ENCODE measurements at places on chromosomes 13 and 19.

DNA sequence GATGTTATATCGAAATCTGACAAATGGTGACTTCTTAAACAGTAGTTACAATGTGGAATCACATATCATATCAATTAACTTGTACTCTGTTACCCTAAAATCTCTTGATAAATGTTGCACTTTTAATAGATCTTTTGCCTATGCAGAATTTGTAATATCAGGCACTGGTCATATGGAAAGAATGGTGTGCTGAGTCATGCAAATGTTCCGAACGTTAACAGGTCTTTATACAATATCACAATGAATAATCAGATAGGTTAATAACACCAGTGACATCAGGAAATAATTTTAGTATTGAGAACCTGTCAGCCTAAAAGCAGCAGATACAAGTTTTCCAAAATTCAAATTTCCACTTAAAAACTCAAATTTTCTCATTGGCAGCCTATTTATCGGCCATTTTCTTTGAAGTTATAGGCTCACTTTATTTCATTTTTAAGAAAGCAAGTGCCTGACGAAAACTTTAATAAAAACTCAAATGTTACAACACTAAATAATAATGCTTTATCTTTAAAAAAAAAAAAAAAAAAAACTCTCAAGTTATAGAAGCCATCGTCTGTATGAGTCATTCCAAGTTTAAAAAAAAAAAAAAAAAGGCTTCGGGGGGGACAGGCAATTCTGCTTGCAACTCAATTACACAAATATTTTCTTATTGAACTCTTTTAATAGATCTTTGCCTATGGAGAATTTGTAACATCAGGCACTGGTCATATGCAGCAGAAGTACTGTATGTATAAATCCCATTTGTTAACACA is 180.9 kb downstream of the DIAPH3 start:
- DNase-seq: no peak

- no peak for DNase-seq
Measured at GRCh38 chr13:36862002-36862685, 43.1 kb downstream of the RFXAP start.

DNA sequence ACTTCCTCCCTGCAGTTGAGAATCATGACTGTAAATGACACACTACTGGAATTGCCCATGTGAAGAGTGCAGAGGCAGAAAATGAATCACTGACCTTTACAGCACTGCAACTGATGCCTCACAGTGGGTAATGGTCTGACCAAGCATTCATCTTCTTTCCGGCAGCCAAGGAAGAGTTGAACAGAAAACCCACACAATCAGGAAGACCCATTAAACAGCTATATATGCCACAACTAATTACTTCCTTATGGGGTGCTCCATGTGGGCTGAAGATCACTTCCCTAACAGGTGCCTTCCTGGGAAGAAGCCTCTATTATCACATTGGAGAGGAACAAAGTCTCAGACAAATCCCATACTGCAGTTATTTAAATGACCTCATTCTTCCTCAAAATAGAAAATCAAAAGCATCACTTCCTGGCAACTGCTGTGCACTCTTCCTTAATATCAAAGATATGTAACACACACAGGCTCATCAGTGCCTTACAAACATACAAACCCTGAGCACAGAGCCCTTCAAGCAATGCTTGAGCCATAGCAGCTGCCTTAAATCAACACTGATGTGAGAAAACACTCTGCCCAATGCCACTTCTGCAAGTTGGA is 45.8 kb downstream of the RUBCNL start:
- peak; percentile 30 for DNase-seq

DNA sequence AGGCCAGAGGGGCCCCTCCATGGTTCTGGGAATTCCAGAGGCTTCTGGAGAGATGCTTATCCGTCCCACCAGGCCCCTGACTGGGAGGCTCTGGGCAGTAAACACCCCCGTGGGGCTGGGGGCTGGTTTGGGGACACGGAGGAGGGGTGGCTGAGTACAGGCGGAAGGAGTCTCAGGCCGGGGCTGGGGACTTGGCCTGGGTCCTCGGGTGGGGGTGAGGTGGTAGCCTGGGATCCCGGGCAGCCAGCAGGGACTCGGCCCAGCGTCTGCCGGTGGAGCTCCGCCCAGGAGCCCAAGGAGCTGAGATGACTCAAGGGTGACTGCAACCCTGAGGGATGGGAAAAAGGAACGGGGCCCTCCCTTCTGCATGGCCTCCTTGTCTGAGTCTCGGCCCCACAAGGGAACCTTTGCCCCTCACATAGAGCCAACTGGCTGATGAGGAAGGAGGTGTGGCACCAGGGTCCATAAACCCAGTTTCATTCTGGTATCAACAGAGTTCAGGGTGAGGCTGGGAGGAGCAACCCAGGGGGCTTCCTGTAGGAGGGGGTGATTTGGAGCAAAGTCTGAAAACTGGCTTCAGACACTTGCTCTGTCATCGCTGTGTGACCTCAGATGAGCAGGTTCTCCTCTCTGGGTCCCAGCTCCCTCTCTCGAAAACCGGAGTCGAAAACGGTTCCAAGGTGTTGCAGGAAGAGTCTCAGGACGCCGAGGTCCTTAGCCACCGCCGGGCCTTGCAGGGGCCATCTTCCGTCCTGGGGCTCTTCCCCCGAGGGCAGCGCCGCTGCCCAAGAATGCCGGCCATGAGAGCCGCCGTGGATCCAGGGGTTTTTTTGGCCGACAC is 809 bp downstream of the MISP start:
- no peak for DNase-seq

GRCh38 chr19:53461866-53462265 is 5.7 kb upstream of the ZNF813 start:
- DNase-seq: no peak

DNA sequence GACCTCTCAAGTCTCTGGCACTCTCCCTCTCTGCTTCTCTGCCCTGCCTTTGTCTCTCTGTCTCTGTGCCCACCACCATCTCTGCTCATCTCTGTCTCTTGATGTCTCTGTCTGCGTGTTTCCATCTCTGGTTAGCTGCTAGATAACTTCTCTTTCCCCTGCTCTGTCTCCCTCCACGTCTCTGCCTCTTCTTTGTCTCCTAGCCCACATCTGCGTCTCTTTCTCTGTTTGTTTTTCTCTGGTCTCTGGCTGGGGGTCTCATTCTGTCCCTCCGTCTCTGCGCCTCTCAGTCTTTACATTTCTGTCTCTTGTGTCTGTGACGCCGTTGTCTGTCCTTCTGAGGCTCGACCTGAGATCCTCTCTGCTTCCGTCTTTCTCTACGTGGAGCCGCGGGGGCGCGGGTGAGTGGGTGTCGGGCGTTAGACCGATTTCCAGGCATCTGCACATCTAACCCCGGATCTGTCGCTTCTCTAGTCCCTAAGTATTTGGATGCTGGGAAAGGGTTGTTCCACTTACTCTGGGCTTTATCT is 386 bp downstream of the GIPR start:
- peak; percentile 45 for DNase-seq

- DNase-seq: peak; percentile 37
Measured at GRCh38 chr13:99859178-99860177, 112.1 kb downstream of the ZIC5 start.

- DNase-seq: no peak
Measured at GRCh38 chr13:21971662-21972621, 301.1 kb downstream of the FGF9 start.

DNA sequence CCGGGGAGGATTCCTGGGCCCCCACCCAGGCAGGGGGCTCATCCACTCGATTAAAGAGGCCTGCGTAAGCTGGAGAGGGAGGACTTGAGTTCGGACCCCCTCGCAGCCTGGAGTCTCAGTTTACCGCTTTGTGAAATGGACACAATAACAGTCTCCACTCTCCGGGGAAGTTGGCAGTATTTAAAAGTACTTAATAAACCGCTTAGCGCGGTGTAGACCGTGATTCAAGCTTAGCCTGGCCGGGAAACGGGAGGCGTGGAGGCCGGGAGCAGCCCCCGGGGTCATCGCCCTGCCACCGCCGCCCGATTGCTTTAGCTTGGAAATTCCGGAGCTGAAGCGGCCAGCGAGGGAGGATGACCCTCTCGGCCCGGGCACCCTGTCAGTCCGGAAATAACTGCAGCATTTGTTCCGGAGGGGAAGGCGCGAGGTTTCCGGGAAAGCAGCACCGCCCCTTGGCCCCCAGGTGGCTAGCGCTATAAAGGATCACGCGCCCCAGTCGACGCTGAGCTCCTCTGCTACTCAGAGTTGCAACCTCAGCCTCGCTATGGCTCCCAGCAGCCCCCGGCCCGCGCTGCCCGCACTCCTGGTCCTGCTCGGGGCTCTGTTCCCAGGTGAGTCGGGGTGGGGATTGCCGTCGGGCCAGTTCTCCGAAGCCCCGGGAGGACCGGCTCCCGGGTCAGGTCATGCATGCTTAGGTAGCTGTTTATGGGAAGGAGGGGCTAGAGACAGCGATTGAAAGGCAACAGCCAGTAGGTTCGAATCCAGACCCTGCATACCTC is at the start of gene ICAM1:
TSS of gene ICAM1 (plus strand) at position 505 of the 779 bp plus-strand sequence. CDS start at position 545, 40 bp downstream.
- peak; percentile 68 for DNase-seq

DNA sequence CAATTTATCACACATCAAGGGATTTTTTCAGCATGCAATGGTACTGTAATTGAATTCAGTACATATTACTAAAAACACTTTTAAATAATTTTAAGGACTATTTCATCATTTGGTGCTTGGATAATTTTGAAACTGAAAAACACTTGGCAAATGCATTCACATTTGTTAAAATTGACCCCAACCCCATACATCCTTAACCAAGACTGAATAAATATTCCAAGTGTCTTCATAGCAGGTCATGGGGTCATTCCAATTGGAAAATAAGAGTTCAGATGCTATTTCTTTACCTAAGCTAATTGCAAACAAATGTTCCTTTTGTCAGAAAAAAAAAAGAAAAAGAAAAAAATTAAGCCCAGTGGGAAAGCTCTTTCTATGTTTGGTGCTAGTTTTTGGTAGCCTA is 516.4 kb upstream of the SPRY2 start:
- no peak for DNase-seq

- DNase-seq: no peak
Measured at GRCh38 chr19:335486-336066, 9.0 kb downstream of the MIER2 start.

- DNase-seq: no peak
Measured at GRCh38 chr19:55641426-55642152, 787 bp downstream of the ZNF580 start.

- DNase-seq: no peak
Measured at GRCh38 chr19:8251025-8251472, 41.9 kb downstream of the CERS4 start.

DNA sequence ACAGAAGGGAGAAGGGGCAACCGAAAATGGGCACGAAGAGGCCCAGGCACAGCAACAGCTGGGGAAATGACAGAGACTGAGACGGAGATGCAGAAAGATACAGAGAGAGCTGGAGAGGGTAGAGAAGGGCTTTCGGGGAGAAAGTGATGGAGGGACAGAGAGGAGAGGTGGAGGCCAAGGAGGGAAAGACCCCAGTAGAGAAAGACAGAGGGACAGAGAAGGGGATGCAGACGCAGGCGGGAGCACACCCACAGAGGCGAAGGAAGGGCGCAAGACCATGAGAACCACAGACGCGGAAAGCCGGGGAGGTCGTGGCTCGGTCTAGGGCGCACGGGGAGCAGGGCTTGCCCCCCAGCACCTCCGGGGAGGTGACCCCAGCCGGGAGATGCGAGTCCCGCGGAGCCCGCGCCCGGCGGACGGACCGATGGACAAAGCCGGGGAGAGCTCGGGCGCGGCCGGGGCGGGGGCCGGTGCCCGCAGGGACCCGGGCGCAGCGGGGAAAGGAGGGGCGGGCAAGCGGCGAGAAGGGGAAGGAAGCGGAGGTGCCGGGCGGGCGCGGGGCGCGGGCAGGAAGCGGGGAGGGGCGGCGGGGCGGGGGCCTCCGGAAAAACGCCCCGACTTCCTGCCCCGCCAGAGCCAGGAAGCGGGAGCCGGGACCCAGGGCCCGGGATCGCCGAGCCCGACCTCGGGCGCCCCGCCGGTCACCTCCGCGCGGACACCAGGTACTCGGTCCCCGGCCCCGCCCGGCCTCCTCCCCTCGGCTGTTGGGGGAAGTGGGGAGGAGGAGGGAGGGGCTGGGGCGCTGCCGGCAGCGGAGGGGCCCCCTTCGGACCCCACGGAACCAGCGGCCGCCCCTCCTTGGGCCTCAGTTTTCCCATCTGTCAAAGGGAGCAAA is at the start of gene ARHGEF1:
TSS of gene ARHGEF1 (plus strand) at position 617 of the 895 bp plus-strand sequence. CDS start 4,899 bp downstream, outside the sequence.
- peak; percentile 60 for DNase-seq

- DNase-seq: no peak
Measured at GRCh38 chr19:38266981-38267597, 2.7 kb downstream of the SPINT2 start.

DNA sequence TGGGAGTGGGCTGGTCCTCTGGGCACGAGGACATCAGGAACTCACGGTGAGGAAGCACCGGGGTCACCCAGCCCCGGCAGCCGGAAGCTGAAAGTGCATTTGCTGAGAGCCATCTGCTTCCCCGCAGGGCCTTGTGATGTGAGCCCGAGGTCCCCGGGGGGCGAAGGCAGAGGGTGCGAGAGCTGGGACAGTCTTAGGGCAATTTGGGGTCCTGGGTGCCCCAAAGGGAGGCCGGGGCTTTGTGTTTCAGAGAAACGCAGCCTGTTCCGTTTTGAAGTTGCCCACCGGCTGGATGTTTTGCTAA is 4.8 kb downstream of the F2RL3 start:
- no peak for DNase-seq

GRCh38 chr13:33228648-33229445 is 56.7 kb downstream of the STARD13 start:
- no peak for DNase-seq

DNA sequence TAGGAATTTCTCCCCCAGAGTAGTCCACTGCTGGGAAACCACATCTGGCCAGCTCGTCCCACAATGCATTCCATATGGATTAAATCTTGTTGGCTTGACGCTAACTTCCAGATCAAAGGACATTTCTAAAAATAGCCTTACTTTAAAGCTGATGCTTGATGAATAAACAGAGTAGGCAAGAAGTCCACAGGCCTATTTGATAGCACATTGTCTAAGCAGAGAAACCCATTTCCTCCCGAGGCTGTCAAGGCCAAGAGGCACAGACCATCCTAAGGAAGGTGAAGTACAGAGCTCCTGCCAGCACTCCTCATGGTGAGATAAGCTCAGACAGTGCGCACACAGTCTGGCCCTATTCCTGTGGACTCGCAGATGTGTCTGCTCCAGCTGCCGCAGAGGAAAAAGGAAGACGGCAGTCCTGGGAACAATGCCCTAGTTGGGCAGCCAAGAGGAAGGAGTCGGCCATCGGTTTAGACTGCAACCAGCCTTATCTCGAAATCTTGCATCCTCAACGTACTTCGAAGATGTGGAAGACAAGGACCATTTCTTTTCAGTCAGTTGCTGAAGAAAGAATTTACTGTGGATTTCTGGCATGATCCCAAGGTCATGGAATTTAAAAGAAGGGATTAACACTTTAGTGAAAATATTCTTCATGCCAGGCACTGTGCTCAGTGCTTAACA is 156.8 kb downstream of the RGCC start:
- no peak for DNase-seq

Data from activated naive CD4-positive, alpha-beta T cell treated with anti-CD3 and anti-CD28 coated beads, Interleukin-2, amount 50 U/mL, for 16 hours (primary cell).